ENCODE measurements at places on chromosomes 13 and 19. TPM values are rescaled to one million over a fixed set of nuclear protein-coding genes. Genes with fewer than 3 reads are reported as not detected.

Gene FGF21
- not detected for total RNA-seq

Gene CYP2F1
- total RNA-seq, result not detected

Gene CALR
- 300 TPM for total RNA-seq

Gene KRTDAP
- not detected for total RNA-seq

Gene TEX29
- not detected for total RNA-seq

Gene GRK1
- not detected for total RNA-seq

Gene SIGLEC8
- total RNA-seq, result 0.86 TPM

Gene ZNF492
- total RNA-seq, result under 0.01 TPM

Gene GIPC1
- total RNA-seq, result 101 TPM

Data from esophagus muscularis mucosa (tissue), 4 donors.